ENCODE measurements at places on chromosomes 6 and 20.

GRCh38 chr20:54549658-54550326 lies 74.4 kb downstream of the DOK5 start:
- no peak for DNase-seq

DNA sequence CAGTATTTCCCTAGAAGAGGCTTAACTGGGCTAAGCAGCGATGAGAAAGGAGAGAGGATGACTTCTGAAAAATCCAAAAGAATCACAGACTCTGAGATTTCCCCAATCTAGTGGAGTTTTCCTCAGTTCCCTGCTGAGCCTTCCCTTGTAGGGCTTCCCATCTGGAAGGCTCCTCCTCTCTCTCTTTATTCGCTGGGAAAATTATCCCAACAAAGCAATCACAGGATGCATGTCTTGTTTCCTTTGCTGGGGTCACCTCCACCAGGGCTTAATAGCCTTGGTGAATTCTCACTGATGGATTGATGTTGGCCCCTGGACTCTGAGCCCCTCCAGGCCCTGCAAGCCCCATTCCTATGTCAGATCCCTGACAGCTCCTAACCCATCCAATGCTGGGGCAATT lies 69.8 kb upstream of the MAFB start:
- DNase-seq, result no peak

GRCh38 chr6:134826889-134827737 lies 122.8 kb downstream of the ALDH8A1 start:
- DNase-seq, result no peak

DNA sequence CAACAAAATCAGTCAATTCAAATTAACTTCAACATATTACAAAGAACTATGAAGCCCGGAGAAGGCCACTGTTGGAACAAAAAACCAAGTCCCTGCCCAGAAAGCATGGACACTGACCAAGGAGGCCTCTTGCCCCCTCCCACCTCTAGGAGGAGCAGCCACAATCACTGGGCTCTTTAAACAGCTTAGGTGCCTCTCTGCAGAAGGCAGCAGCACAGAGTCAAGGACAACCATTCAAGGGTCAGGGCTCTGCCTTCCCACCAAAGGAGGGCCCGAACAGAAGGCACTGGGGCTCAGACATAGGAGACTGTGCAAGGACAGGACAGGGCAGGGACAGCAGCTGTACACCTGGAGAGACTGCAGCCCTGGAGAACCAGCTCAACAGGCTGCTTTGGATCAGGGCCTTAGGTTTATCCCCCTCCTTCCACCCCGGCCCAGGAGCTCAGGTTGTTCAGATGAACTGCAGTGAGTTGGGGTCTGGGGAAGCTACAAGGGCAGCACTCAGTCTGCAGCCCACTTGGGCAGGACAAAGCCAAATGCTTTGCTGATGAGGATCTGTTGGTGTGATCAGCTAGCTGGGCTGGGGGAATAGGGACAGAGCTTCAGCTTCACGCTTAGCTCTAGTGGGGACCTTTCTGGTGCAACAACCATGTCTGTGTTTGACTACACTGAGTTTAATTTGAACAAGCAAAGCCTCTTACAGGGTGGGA lies 17.8 kb downstream of the TOMM34 start:
- DNase-seq, result no peak

GRCh38 chr6:150273457-150274309 lies 95.1 kb upstream of the IYD start:
- DNase-seq, result no peak

DNA sequence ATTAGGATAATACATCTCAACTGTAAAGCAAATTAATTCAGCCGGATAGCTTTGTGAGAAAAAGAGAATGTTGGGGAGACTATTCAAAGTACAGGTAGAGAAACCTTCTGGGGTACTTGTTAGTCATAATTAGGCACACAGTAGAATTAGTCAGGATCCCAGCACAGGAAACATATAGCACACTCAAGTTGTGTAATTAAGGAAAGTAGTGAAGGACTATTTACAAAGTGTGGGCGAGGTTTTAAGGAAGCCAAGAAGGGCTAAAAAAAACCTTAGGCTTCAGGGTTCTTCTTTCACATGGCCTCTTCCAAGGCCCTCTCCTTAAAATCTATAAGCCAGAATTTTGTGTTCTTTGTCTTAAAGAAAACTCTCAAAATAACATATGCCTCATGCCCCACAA lies 126.7 kb downstream of the RTN4IP1 start:
- DNase-seq, result no peak

DNA sequence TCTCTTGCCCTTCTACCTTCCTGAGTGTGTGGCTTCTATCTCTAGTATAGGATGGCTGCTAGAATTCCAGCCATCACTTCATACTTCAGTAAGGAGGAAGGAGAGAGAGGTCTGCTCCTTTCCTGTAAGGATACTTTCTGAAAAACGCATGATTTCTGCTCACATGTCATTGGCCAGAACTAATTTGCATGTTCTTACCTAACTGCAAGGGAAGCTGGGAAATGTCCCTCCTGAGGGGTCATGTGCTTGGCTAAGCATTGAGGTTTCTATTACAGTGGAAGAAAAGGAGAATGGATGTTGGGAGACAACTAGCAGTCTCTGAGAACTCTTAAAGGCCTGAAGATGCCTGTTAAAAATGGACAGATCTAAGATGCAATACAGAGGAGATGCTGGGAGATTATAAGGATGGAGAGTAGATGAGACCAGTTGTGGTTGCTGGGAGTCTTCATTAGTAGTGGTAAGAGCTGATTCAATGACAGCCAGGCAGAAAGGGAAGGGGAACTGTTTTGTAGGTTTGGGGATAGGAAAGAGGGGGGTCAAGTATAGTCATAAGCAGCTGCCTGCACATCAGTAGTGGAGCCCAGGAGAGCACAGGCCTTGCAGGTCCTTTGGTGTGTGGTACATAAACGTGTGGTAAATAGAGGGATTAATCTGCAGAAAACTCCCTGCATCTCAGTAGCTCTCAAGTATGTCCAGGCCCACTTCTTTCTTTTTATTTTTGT lies 20.2 kb downstream of the CDS2 start:
- DNase-seq, result no peak

Measured in activated T-helper 1 cell treated with Interleukin-2 at 50 U/mL for 16 hours (primary cell).